Effector memory CD4-positive, alpha-beta T cell (primary cell): ENCODE measurements at places on chromosomes 2 and 18.

GRCh38 chr18:62018034-62018758, 125.4 kb upstream of the RNF152 start:
- no peak for DNase-seq

DNA sequence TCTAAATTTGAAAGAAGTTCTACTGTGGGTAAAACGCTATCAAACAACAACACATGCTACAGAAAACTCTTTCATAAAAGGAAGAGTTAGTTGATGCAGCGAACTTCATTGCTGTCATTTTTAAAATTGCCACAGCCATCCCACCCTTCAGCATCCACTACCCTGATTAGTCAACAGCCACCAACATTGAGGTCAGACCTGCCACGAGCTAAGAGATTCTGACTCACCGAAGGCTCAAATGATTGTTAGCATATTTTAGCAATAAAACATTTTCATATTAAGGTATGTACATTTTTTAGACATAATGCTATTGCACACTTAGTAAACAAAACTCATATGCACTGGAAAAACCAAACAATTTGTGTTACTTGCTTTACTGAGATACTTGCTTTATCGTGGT, 347.1 kb downstream of the CLIP4 start:
- no peak for DNase-seq

DNA sequence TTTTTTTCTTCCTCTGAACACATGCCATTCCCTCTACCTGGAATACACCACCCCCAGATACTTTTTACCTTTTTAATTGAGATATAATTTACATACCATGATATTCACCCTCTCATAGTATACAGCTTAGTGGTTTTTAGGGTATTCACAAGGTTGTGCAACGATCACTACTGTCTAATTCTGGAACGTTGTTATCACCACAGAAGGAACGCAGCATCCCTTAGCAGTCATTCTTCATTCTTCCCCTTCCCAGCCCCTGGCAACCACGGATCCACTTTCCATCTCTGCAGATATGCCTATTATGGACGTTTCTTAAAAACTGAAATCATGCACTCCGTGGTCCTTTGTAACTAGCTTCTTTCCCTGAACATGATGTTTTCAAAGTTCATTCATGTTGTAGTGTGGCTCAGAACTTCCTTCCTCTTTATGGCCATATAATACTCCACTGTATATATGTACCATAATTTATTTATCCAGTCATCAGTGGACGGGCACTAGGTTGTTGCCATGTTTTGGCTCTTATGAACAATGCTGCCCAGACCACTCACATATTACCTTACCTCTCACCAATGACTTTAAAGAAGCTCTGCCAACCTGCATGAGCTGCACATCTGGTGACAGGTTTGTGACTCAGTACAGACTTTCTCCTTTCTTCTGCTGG, 168.9 kb downstream of the CTIF start:
- no peak for DNase-seq

DNA sequence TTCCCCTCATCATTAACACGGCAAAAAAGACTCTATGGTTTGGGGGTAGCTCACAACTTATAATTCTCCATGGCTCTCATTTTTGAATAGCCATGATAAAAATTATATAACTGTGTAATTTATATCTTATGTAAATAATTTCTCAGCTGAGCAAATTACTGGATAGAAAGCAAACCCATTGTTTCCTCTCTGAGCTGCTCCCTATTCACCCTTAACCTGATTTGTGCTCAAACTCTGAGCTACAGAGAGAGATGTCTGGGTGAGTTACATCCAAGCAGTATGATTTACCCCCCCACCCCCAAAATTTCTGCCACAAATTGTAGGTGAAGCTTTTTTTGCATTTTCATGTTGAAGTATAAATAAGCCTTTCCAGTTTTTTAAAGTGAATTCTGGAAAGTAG, 123.7 kb downstream of the TFCP2L1 start:
- DNase-seq: no peak

- DNase-seq: no peak
Observed at GRCh38 chr2:241795021-241795999, 13.7 kb upstream of the NEU4 start.

DNA sequence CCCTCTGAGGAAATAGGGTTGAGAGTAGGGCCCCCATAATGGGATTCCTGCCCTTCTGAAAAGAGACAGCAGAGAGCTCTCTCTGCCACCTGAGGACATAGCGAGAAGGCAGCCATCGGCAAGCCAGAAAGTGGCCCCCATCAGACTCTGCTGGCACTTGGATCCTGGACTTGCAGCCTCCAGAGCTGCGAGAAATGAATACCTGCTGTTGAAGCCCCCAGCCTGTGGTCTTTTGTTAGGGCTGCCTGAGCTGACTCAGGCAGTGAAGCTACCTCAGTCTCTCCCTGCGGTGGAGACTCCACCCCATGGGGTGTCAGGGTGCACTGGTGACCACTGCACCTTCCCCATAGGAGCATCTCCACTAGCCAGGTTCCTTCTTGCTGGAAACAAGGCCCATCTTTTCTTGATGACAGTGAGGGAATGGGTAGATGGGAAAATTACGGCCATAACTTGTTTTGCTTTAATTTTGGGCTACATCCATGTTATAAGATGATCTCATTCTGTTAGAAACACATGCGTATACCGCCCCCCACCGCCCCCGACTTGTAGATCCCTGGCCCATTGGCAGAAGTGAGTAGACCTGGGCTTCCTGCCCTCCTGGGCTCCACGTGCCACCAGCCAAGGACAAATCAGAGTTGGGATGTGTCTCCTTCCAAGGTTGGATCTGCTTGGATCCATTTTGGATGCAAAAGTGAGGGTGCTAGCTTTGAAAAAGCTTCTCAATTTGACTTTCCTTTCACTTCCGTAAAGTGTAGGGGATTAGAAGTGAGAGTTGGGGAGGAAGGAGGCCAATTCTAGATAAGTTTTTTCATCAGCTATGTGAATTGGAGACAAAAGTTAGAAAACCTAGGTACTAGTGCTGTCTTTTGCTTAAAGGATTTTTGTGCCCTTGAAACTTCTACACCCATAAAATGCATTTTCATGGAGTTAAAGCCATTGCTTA, 42.9 kb downstream of the NCK2 start:
- DNase-seq: peak; percentile 56

- DNase-seq: no peak
Observed at GRCh38 chr2:89841476-89841840, 1150.0 kb downstream of the RPIA start.

DNA sequence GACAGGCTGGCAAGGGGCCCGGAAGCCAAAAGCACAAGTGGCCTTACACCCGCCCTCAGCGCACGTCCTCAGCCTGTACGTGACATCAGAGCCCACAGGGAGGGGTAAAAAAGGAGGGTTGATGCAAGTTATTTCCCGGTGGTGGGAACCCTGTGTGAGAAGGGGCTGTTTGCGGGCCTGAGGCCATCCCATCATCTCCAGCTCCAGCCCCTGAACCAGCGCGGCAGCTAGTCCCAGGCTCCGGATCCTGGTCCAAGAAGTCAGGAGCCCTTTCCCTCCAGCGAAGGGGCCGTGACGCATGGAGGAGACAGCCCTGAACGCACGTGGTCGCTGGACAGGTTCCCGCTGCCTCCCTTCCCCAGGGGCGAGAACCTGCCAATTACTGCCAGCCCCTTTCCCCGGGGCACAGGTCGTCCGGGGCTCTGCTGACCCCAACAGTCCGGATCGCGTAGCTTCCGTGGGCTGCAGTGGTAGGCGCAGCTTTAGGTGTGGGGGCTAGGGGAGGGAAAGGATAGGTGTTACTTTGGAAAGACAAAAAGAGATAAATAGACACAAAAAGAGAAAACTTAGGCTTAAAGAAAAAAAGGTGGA, 1.3 kb upstream of the LRP2 start:
- DNase-seq: no peak

DNA sequence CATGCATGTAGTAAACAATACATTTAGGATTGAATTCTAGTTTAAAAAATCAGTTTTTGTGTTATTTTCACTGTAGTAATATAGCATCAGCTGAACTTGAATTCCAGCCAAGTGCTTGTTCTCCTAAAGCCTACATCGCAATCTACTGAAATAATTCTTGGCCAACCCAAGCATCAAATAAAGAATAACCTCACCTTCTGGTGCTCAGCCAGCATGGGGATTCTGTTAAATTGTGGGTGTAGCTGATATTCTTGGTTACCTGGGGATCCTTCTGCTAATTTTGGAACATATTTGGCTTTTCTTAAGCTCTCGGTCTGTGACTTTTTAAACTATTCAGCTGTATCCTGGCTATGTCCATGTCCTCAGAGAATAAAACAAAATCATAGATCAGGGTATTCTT, 248.8 kb downstream of the NRXN1 start:
- DNase-seq: no peak

- DNase-seq: no peak
Observed at GRCh38 chr2:127342101-127342500, 45.7 kb downstream of the MAP3K2 start.

GRCh38 chr2:181542170-181542569, 85.0 kb downstream of the ITGA4 start:
- no peak for DNase-seq

DNA sequence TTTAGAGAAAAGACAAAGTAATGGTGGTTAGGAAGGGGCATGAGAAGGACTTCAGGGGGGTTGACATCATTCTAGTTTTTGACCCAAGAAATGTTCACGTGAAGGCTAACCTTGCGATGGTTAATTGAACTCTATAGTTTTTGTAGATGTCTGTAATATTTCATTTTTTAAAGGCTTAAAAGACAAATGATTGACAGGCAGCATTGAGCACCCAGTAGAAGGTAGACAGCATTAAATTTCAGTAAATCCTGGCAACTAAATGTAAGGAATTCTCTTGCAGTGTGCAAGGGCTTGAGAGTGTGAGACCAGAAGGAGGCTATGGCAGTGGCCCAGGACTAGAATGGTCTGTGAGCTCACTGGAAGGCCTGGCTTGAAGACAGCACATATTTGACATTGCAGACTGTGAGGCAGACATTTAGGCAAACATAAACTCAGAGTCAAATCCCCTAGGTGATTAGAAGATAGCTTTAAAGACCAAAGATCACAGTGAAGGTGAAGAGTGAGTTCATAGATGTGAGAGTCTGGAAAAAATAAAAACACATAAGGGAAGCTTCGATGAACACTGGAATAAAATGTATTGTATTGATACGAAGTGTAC, 100.1 kb upstream of the MAP4K4 start:
- no peak for DNase-seq

GRCh38 chr18:8516371-8517250, 92.6 kb upstream of the RAB12 start:
- DNase-seq: no peak

DNA sequence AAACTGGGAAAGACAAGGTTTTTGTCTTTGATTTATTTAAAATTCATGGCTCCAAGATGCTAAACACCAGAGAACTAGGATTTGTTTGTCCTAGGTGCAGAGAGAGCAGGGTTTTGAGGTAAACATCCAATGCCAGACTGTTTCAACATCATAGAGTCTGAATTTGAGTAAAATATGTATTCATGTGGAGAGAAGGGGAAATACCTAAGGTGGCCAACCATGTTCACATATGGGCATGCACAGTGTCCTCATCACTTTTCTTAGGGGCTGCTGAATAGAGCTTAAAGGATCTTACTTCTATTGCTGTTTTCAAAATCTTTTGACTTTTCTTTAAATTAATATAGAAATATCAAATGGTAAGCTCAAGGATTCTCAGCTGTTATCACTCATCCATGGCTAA, 287.0 kb upstream of the CCDC68 start:
- DNase-seq: no peak

GRCh38 chr2:729376-729861, 52.2 kb upstream of the TMEM18 start:
- no peak for DNase-seq

DNA sequence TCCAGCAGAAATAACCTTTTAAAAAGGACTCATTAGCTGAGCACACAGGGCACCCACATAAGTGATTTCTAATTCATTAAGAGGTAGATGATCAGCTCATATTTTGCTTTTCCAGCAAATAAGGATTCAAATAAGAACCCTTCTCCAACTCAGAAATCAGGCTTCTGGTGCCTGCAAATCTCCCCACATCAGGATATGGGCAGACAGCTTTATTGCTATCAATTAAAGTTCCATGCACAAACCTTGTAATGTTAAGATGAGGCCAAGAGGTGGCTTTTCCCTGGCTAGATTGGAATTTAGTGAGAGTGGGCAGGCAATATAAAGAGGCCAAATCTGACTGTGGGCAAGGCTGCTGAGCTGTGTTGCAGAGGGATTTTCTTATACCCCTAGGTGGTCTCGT, 193.6 kb downstream of the SH3RF3 start:
- no peak for DNase-seq

- DNase-seq: no peak
Observed at GRCh38 chr2:14501061-14501460, 131.5 kb upstream of the LRATD1 start.

- no peak for DNase-seq
Observed at GRCh38 chr18:2293109-2293839, 278.0 kb downstream of the METTL4 start.

- DNase-seq: no peak
Observed at GRCh38 chr18:5975111-5976002, 80.0 kb upstream of the TMEM200C start.

- DNase-seq: no peak
Observed at GRCh38 chr2:203033395-203033794, 18.7 kb downstream of the NBEAL1 start.

DNA sequence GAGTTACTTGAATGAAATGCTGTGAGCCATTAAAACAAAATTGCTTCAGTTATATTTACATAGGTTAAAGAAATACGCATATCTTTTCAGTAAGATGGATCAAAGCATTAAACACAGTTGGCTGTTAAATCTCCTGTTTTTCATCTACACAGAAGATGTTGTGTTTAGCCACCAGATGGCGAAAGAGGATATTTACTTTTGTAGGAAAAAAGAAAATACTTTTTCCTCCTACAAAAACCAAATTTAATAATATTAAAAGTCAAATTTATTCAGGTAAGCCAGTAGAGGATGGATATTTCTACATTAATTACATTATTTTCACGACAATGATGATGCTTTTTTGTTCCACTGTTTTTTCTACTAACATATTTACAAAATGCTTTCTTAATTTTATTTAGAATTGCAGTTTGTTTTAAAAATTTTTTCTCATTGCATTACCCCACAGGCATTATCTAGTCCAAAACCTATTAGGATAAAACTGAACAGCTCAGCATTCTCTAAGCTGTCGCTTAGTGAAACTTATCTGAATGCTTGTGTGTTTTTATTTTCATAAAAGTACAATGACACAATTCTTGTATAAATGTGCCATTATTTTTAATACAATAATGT, 173.7 kb downstream of the ASXL3 start:
- no peak for DNase-seq
